Stromal cell of bone marrow (primary cell): ENCODE measurements at places on chromosomes 16 and 17.

- no peak for DNase-seq
These were observed 137.4 kb downstream of the TMEM114 start for GRCh38 chr16:8452941-8453340.

DNA sequence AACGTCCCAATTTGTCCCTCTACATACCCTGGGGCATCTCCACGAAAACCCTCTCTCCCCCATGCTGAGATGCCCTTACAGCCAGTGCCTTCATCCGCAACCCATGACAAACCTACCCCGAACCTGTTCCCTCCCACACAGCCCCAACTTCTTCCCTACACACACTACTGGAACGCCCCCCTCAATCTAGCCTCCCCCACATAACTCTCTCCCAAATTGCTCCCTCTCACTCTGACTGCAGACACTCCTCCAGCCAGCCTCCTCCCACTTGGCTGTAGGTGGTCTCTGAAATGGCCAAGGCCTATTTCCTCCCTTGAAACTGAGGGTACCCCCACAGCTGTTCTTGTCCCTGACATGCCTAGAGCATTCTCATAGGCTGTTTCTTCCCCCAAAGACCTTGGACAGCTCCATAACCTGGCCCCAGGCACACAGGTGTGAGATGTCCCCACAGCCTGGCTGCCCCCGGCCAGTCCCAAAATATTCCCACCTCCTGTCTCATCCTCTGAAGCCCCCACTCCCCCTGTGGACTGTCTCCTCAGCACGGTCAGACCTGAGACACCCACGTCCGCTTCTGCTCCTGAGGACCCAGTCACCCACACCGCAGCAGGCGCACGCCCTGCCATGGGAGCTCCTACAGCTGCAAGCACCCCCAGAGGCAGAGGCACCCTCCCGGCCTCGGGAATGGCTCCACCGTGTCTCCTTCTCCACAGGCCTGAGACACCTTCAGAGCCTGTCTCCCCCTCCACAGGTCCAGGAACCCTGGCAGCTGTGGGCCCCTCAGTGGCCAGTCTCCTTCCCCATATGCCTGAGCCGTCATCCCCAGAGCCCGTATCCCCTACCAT, 3.7 kb downstream of the KIAA0753 start:
- DNase-seq, result no peak

- no peak for DNase-seq
These were observed 3.5 kb upstream of the RRAD start for GRCh38 chr16:66928702-66929388.

- DNase-seq, result peak; percentile 88
These were observed 72.0 kb downstream of the FTO start for GRCh38 chr16:53775821-53776431.

GRCh38 chr16:52312716-52313115, 234.2 kb downstream of the TOX3 start:
- DNase-seq, result no peak
